Activated T-cell treated with anti-CD3 and anti-CD28 coated beads, Interleukin-2, amount 50 U/mL, for 72 hours (primary cell): ENCODE measurements at places on chromosomes 3 and 15. TPM values are rescaled to one million over a fixed set of nuclear protein-coding genes. Genes with fewer than 3 reads are reported as not detected.

GRCh38 chr3:143850877-143851276, 2.6 kb upstream of the SLC9A9 start:
- peaks cover 2% of the 10 kb centered on the region for H3K36me3 ChIP-seq
- no peak for DNase-seq
- H3K27me3 ChIP-seq, result no peaks in the 10 kb centered on the region
- no peak overlapping the region for H3K27ac ChIP-seq

GRCh38 chr3:38538773-38539353, 42.7 kb downstream of the EXOG start:
- no peaks in the 10 kb centered on the region for H3K36me3 ChIP-seq
- H3K4me3 ChIP-seq, result no peak overlapping the region
- H3K27me3 ChIP-seq, result no peaks in the 10 kb centered on the region
- H3K27ac ChIP-seq, result no peak overlapping the region

OR5K2 gene
- total RNA-seq, result not detected

GRCh38 chr15:27133249-27133648, 162.3 kb downstream of the GABRG3 start:
- DNase-seq, result no peak
- H3K27me3 ChIP-seq, result no peaks in the 10 kb centered on the region
- peaks cover 2% of the 10 kb centered on the region for H3K36me3 ChIP-seq
- H3K4me1 ChIP-seq, result no peaks in the 10 kb centered on the region
- no peak overlapping the region for H3K4me3 ChIP-seq

DNA sequence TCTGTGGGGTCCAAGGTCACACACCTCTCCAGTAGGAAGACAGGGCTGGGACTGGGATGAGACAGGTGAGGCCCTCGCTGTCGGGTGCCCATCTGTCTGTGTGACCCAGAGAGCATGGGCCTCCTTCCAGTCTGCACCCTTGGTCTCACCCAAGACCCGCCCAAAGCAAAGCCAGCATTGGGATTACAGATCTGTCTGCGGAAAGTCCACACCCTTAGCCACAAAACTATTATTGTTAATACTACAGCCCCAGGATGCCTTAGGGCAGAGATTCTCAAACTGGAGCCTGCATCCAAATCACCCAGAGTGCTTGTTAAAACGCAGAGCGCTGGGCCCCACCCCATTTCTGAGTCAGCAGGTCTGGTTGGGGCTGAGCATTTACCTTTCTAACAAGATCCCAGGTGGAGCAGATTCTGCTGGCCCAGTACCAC, 58.5 kb upstream of the ZNF148 start:
- no peaks in the 10 kb centered on the region for H3K27me3 ChIP-seq
- no peaks in the 10 kb centered on the region for H3K4me1 ChIP-seq
- no peak overlapping the region for H3K4me3 ChIP-seq
- H3K36me3 ChIP-seq, result no peaks in the 10 kb centered on the region

MORC1 gene
- total RNA-seq, result not detected

GRCh38 chr3:70899816-70900215, 587.4 kb upstream of the MDFIC2 start:
- no peaks in the 10 kb centered on the region for H3K36me3 ChIP-seq
- H3K27ac ChIP-seq, result no peak overlapping the region
- peaks cover 26% of the 10 kb centered on the region for H3K27me3 ChIP-seq
- H3K4me1 ChIP-seq, result no peaks in the 10 kb centered on the region
- no peak for DNase-seq

RBPMS2 gene
- total RNA-seq, result 0.14 TPM

SLC22A14 gene
- total RNA-seq, result 0.14 TPM

GRCh38 chr15:77591968-77592613, 40.6 kb downstream of the LINGO1 start:
- H3K4me1 ChIP-seq, result no peaks in the 10 kb centered on the region
- H3K4me3 ChIP-seq, result no peak overlapping the region
- no peak for DNase-seq
- peaks cover 5% of the 10 kb centered on the region for H3K27me3 ChIP-seq
- no peak overlapping the region for H3K27ac ChIP-seq

HCN4 gene
- not detected for total RNA-seq

MINAR1 gene
- 0.62 TPM for total RNA-seq

DNA sequence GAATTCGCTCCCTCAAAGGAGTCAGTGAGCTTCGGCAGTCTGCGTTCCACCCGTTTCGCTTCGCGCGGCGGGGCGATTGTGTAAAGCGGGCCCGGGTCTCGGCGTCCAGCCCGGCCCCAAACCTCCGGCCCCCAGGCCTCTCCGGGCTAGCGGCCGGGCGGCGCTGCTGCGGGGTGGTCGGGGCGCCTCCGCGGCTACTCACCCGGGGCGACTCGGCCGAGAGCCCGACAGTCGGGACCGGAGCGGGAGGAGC, 412 bp downstream of the CHDH start:
- H3K36me3 ChIP-seq, result no peaks in the 10 kb centered on the region
- peaks cover 53% of the 10 kb centered on the region for H3K27me3 ChIP-seq
- peak; percentile 13 for DNase-seq
- H3K27ac ChIP-seq, result no peak overlapping the region
- H3K4me1 ChIP-seq, result no peaks in the 10 kb centered on the region

DNA sequence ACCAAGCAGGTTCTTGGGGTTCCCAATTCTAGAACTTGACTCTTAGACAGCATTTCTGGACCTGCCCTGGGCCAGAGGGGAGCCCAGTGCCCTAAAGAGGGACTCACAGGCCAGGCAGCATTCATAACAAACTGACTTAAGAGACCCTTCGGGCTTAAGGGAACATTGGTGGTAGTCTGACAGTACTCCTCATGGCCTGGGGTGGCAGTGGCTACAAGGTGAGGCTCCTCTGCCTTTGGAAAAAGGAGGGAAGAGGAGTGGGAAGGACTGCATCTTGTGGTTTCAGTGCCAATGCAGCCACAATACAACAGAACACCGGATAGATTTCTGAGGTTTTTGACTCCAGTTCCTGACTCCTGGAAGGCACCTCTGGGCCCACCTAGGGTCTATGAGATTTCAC, 172.2 kb upstream of the STRIT1 start:
- H3K36me3 ChIP-seq, result peaks cover 3% of the 10 kb centered on the region
- H3K4me1 ChIP-seq, result no peaks in the 10 kb centered on the region
- no peak overlapping the region for H3K4me3 ChIP-seq
- H3K27ac ChIP-seq, result no peak overlapping the region

- H3K4me1 ChIP-seq, result peaks cover 6% of the 10 kb centered on the region
- no peaks in the 10 kb centered on the region for H3K36me3 ChIP-seq
- peaks cover 52% of the 10 kb centered on the region for H3K27me3 ChIP-seq
- no peak overlapping the region for H3K4me3 ChIP-seq
- H3K27ac ChIP-seq, result no peak overlapping the region
Measured at GRCh38 chr3:43869491-43869890, 178.8 kb downstream of the ABHD5 start.

AGTR1 gene
- not detected for total RNA-seq

MYO5A gene
- total RNA-seq, result 29.6 TPM

CSPG4 gene
- not detected for total RNA-seq

GRCh38 chr3:185332026-185332735, 30.8 kb upstream of the MAP3K13 start:
- H3K27ac ChIP-seq, result no peak overlapping the region
- peaks cover 18% of the 10 kb centered on the region for H3K4me1 ChIP-seq
- DNase-seq, result no peak
- H3K4me3 ChIP-seq, result peak overlapping the region; percentile 25

DNA sequence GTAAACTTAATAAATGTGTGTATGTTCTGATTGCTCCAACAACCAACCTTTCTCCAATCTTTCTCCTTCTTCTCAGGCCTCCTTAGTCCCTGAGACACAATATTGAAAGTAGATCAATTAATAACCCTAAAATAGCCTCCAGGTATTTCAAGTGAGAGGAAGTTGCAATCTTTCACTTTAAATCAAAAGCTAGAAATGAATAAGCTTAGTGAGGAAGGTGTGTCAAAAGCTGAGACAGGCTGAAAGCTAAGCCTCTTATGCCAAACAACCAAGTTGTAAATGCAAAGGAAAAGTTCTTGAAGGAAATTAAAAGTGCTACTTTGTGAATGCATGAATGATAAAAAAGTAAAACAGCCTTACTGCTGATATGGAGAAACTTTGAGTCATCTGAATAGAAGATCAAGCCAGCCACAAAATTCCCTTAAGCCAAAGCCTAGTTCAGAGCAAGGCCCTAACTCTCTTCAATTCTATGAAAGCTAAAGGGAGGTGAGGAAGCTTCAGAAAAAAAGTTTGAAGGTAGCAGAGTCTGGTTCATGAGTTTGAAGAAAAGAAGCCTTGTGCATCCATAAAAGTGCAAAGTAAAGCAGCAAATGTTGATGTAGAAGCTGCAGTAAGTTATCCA, 38.6 kb downstream of the CCDC80 start:
- no peak for DNase-seq
- peaks cover 26% of the 10 kb centered on the region for H3K4me1 ChIP-seq
- H3K36me3 ChIP-seq, result no peaks in the 10 kb centered on the region
- no peak overlapping the region for H3K4me3 ChIP-seq
- H3K27ac ChIP-seq, result peak overlapping the region; percentile 43

ECT2 gene
- total RNA-seq, result 58.6 TPM

USP50 gene
- not detected for total RNA-seq

GRCh38 chr3:134067531-134068161, 37.9 kb upstream of the SLCO2A1 start:
- no peaks in the 10 kb centered on the region for H3K36me3 ChIP-seq
- no peak overlapping the region for H3K4me3 ChIP-seq
- DNase-seq, result no peak

GRCh38 chr15:60480888-60481287, 1.9 kb upstream of the ICE2 start:
- H3K4me1 ChIP-seq, result peaks cover 52% of the 10 kb centered on the region
- no peak overlapping the region for H3K4me3 ChIP-seq
- H3K36me3 ChIP-seq, result peaks cover 5% of the 10 kb centered on the region
- no peak overlapping the region for H3K27ac ChIP-seq
- DNase-seq, result no peak

- H3K27ac ChIP-seq, result no peak overlapping the region
- no peak for DNase-seq
- H3K27me3 ChIP-seq, result no peaks in the 10 kb centered on the region
- H3K4me3 ChIP-seq, result peak overlapping the region; percentile 13
- peaks cover 33% of the 10 kb centered on the region for H3K4me1 ChIP-seq
Measured at GRCh38 chr15:58447271-58448010, 15.7 kb downstream of the LIPC start.

EIF4A2 gene
- total RNA-seq, result 492 TPM

DNA sequence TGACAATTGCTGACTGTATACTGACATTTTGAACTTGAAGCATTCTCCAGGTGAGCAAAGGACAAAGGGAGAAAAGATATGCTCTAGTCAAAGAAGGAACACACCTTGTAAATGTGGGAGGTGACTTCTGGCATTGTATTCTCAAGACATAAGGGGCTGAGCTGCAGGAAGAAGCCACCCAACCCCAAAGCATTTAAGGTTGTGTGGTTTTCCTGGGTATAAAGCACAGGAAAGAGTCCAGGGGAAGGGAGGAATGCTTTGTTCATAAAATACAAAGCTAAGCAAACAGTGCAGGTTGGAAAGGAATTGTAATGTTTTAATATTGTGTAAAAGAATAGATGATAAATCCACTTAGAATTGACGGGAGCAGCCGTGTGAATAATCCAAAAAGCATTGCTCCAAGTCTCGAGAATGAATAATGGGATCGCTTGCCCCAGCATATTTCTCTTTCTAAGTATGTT, 102.4 kb upstream of the LRIG1 start:
- H3K36me3 ChIP-seq, result no peaks in the 10 kb centered on the region
- H3K4me1 ChIP-seq, result peaks cover 21% of the 10 kb centered on the region
- no peak overlapping the region for H3K27ac ChIP-seq
- no peak overlapping the region for H3K4me3 ChIP-seq

GOLGA8Q gene
- 1.1 TPM for total RNA-seq

GRCh38 chr3:106124818-106125217, 256.0 kb upstream of the CBLB start:
- DNase-seq, result no peak
- H3K36me3 ChIP-seq, result no peaks in the 10 kb centered on the region
- no peak overlapping the region for H3K27ac ChIP-seq
- H3K4me3 ChIP-seq, result no peak overlapping the region
- H3K27me3 ChIP-seq, result no peaks in the 10 kb centered on the region
